Smooth muscle cell of the umbilical artery (primary cell): ENCODE measurements at places on chromosomes 1 and 21. TPM values are rescaled to one million over a fixed set of nuclear protein-coding genes. Genes with fewer than 3 reads are reported as not detected.

Gene PRAMEF11
- total RNA-seq, result not detected in 2 replicates

Gene BRINP2
- total RNA-seq, result under 0.01 and 0.05 TPM in 2 replicates

Gene HAX1
- total RNA-seq, result 68.2 and 117 TPM in 2 replicates

Gene S100A9
- not detected in 2 replicates for total RNA-seq

Gene MYOM3
- 0.18 and 0.30 TPM in 2 replicates for total RNA-seq

Gene C1orf94
- not detected in 2 replicates for total RNA-seq

Gene ACTA1
- total RNA-seq, result 0.14 TPM in 1 of 2 replicates, not detected in the other

Gene FCAMR
- total RNA-seq, result not detected in 2 replicates

Gene TMEM125
- not detected in 2 replicates for total RNA-seq

Gene NTMT2
- not detected in 2 replicates for total RNA-seq

Gene PTGFR
- 34.0 and 58.8 TPM in 2 replicates for total RNA-seq

Gene NIBAN1
- total RNA-seq, result 59.1 and 69.3 TPM in 2 replicates

Gene CYP4A22
- not detected in 2 replicates for total RNA-seq

Gene EPHA10
- total RNA-seq, result not detected in 2 replicates

Gene APOBEC4
- total RNA-seq, result not detected in 2 replicates

Gene CYP4A11
- total RNA-seq, result not detected in 2 replicates

Gene SLC26A9
- total RNA-seq, result not detected in 2 replicates

Gene BRDT
- not detected in 2 replicates for total RNA-seq

Gene WNT9A
- 0.30 and 0.51 TPM in 2 replicates for total RNA-seq

Gene PGLYRP3
- total RNA-seq, result not detected in 2 replicates

Gene CALML6
- 0.59 and 0.88 TPM in 2 replicates for total RNA-seq

Gene RIIAD1
- total RNA-seq, result not detected in 2 replicates

Gene DDAH1
- 41.3 and 79.6 TPM in 2 replicates for total RNA-seq

Gene SRSF11
- total RNA-seq, result 99.5 and 141 TPM in 2 replicates
